ENCODE measurements at places on chromosomes 11 and 22. TPM values are rescaled to one million over a fixed set of nuclear protein-coding genes. Genes with fewer than 3 reads are reported as not detected.

The UBQLNL gene
- 0.17 TPM for total RNA-seq

The E2F8 gene
- total RNA-seq: 16.0 TPM

The SLC6A5 gene
- total RNA-seq: not detected

- no peak overlapping the region for H3K4me3 ChIP-seq
- H3K27me3 ChIP-seq: no peaks in the 10 kb centered on the region
- H3K27ac ChIP-seq: peak overlapping the region; percentile 40
These were observed 44.8 kb downstream of the MMP20 start for GRCh38 chr11:102580185-102580951.

GRCh38 chr11:13297917-13298356 is 20.3 kb downstream of the BMAL1 start:
- peaks cover 82% of the 10 kb centered on the region for H3K4me1 ChIP-seq
- DNase-seq: peak; percentile 70
- no peaks in the 10 kb centered on the region for H3K27me3 ChIP-seq
- no peaks in the 10 kb centered on the region for H3K36me3 ChIP-seq
- no peak overlapping the region for H3K4me3 ChIP-seq

DNA sequence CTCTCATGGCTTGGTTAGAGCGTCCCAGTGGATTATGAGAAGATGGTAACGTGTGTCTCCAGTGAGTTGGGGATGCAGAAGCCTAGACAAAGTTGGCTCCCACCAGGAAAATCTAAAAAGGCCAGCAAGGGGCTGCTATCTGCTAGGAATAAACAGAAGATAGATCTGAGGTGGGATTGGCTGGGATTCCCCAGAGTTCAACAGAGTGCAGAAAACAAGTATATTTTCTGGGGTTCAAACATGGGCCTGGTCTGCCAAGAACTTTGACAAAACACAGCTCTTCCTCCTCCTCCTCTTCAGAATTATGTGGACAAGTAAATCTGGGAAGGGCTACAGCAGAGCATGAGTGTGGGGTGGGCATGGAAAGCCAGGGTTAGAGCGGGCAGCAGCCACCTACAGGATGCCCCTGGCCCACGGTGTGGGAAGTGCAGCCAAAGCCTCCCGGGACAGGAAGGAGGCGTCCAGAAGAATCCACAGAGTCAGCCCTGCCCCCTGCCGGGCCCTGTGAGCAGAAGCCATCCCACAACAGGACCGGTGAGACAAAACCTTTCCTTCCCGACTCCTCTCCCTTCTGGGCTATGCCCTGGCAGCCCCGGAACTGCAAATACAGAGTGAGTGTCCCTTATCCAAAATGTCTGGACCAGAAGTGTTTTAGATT is 67.1 kb downstream of the CD82 start:
- DNase-seq: peak; percentile 67
- H3K27ac ChIP-seq: no peak overlapping the region
- peaks cover 8% of the 10 kb centered on the region for H3K4me1 ChIP-seq
- no peak overlapping the region for H3K4me3 ChIP-seq
- H3K27me3 ChIP-seq: peaks cover 4% of the 10 kb centered on the region

- no peak overlapping the region for H3K27ac ChIP-seq
- DNase-seq: no peak
These were observed 168.9 kb downstream of the MIAT start for GRCh38 chr22:26825960-26826935.

- no peaks in the 10 kb centered on the region for H3K27me3 ChIP-seq
- DNase-seq: no peak
These were observed 3.4 kb downstream of the CEND1 start for GRCh38 chr11:786235-787083.
